ENCODE measurements at places on chromosomes 6 and 20.

DNA sequence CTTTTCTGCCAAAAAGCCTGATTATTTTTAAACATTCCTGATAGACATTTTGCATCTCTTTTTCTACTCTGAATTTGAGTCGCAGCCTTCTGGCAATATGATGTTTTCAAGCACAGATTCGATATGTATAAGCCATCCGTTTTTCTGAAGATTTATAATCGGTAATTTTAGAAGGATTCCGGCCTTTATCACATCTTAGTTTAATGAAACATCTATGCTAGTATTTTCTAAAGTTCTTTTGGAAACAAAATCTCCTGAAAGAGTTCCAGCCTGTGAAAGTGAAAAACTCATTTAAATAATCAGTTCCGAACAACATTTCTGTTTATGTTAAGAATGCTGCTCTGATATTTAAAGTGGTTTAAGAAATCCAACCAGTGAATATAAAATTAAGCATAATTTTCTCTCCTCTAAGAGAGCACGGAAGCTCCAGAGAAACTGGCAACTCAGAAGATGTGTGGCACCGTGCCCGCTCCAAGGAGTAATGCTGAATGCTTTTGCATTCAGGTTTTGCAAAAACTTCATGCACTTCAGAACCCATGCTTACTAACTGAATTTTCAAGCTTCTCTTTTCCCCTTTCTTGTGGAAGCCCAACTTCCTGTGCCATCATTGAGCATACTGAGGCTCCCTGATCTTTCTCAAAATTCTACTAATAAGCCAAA, 20.7 kb downstream of the NDUFAF4 start:
- DNase-seq: no peak

DNA sequence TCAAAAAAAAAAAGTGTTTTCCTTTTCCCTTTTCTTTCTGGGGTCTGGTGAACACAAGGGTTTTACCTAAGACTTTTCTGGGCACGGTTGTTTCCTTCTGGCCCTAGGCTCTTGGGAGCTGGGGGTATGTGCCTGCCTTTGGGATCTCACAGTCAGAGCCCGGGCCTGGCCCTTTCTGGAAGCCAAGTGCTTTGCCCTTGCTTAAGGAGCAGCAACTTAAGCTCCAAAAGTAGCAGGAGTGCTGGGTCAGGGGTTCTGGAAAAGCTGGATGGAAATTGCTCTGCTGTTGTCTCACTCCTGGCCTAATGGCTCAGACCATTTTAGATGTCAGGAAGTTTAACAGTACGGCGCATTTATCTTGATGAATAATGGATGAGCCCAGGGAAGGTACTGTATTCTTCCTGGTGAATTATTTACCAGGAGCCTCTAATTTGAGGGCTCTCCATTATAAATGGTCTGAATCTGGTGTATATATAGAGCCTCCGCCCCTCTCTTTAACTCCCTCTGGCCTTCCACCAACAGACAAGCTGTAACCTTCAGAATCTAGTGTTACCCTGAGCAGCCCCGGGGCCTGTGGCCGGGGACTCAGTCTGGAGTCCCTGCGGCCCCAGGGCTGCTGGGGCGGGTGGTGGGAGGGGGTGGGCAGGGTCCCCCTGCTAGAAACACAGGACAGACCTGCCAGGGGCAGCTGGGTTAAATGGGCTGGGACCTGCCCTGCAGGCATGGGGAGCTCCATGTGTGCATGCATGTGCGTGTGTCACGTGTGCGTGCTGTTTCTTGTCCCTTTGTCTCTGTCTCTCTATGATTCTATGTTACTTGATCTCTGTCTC, 37.5 kb downstream of the PTK7 start:
- no peak for DNase-seq

- no peak for DNase-seq
These were observed 16.6 kb downstream of the CHMP4B start for GRCh38 chr20:33827634-33828325.

- no peak for DNase-seq
These were observed 449.8 kb downstream of the HACE1 start for GRCh38 chr6:104409913-104410312.

DNA sequence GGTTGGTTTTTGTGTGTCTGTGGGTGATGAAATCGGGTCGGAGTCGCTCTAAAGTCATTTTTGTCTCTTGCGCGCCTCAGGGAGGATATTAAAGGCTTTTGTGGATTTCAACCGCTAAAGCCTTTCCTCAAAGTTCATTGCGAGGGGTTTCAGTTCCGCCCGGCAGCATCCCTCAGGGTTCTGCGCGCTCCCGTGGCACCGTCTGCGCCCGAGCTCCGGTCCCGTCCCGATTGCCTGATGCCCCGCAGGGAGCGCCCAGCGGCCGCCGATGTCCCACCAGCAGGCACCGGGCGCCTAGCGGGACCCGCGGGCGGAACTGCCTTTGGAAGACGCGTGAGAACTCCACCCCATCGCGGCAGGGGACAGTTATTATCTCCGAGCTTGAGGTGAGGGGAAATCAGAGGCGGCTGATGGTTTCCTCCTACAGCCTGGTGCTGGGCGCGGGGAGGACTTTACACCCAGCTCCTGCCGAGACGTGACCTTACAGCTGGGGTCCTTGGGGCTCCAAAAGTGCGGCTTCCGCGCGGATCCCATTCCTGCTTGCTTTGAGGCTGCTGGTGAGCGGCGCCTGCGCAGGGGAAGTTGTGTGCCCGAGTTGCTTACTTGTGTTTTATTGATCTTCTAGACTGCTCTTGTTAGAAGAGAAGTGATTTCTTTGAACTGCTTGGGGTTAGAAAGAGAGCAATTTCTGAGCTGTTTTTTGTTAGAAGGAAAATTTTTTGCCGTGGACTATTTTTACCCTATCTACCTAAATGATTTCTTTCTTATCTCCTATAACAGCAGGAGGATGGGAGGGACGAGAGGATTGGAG, 27.1 kb downstream of the ULBP1 start:
- DNase-seq: no peak

- DNase-seq: no peak
These were observed 84.2 kb downstream of the TCP11 start for GRCh38 chr6:35056952-35057351.

DNA sequence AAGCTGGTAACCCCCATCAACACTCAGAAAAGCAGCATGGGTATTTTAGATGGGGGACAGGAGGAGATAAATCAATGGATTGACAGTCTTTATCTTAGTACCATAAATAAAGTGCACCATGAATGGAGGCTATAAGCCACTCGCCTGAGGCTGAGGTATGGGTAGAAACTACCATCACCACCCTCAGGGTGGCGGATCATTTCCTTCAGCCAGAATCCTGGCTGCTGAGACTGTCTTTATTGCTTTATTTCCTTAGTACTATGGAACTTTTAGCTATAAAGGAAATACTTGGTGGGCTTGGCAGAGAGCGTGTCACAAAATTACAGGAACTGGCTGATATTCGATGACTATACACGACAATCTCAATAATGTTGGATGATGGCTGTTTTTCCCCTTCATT, 52.2 kb downstream of the STK38 start:
- DNase-seq: no peak

GRCh38 chr20:24034820-24035219, 46.2 kb upstream of the GGTLC1 start:
- no peak for DNase-seq

DNA sequence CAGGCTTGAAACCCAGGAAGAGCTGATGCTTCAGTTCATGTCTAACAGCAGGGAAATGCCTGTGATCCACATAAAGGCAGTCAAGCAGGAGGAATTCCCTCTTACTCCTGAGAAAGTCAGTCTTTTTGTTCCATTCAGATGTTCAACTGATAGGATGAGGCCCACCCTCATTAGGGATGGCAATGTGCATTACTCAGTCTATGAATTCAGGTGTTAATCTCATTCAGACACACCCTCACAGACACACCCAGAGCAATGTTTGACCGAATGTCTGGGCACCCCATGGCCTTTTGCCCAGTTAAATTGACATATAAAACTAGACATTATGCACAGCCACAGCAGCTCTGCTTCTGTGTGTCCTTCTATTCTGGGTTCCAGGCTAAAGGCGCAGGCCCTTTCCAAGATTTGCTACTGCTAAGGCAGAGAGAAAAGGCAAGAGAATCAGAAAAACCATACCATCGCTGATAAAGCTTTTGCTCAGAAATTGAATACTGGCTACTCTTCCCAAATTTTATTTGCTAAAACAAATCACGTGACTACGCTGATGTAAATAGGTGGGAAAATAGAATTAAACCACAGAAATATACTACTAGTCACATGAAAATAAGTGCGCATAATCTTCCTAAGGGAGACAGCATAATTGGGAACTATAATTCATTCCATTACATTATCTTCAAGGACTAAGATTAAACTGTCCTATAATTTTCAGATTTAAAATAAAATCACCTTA, 625.0 kb upstream of the MAN1A1 start:
- no peak for DNase-seq
